ENCODE measurements at places on chromosomes 5 and 9.

- DNase-seq = no peak
Measured at GRCh38 chr5:175895686-175896102, 24.3 kb downstream of the CPLX2 start.

- DNase-seq = no peak
Measured at GRCh38 chr5:111066261-111066938, 5.1 kb upstream of the TSLP start.

DNA sequence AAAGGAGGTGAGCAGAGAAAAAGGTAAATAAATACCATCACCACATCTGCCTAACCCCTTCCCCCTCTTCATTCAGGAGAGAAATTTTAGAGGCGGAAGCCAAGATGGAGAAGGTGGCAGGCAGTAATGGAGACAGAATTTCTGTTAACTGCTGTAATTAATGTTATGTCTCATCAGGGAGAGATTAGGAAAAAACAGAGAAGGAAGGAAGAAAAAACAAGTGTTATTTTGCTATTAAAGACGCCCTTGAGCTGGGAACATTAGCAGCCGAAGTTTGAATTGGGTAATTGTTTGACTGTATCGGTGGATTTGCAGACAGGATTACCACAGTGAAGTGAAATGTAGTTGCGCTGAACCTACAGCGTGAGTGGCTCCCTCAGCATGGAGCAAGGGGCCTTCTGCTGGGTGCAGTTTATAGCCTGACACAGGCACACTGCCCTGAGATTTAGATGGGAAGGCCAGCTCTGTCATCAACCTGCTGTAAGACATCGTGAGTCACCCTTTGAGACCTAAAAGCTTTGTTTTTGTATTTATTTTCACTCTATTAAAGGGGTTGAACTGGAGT, 136.3 kb downstream of the ASTN2 start:
- DNase-seq = no peak

- no peak for DNase-seq
Measured at GRCh38 chr5:142046191-142046590, 33.4 kb upstream of the GNPDA1 start.

DNA sequence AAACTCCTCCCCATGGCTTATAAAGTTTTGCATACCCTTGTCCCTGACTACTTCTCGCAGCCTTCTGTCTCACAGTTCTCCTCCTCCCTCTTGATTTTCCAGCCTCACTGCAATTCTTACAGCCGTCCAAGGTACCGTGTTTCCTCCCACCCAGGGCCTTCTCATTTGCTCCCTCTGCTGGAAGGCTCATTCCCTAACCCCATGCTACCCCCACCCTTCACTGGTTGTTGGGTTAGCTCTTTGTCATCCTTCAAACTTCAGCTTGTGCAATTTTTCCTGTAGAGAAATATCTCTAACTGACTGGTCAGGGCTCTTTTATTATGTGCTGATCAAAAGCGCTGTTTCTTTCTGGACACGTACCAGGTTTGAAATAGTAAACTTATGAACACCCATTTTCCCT, 329.2 kb downstream of the EBF1 start:
- DNase-seq = no peak

DNA sequence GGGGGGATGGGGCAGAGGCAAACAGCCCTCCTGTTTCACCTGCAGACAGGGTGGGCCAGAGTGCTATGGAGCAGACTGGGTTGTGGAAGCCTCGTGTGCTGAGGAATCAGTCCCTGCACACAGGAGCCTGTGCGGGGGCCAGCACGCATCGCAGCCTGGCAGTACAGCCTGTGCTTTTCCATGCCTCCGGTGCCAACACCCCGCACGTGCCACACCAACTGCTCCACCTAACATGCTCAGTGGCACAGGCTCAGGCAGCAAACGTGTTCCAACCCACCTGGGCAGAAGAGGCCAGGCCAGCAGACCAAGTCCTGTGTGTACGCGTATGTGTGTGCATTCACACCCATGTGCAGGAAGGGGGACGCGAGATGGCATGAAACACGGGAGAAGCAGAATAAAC, 37.4 kb upstream of the FBXW11 start:
- DNase-seq = no peak

GRCh38 chr5:114325541-114325940, 36.3 kb upstream of the KCNN2 start:
- no peak for DNase-seq

DNA sequence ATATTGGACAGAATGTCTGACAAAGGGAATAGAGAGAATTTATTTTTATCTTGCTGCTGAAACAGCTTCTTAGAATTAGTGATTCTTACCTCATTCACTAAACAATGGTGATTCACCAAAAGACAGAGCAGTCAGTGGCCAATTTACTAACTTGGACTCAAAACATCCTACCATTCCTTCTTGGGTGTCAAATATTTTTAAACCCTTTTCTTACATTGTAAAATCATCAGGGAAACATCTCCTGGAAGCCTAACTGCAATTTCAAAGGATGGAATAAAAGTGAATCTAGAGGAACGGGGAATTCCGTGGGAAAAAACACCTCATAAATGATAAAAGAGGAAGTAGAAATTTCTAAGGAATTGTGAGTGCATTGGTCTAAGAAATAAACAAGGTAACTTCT, 97.7 kb downstream of the LHFPL2 start:
- no peak for DNase-seq

DNA sequence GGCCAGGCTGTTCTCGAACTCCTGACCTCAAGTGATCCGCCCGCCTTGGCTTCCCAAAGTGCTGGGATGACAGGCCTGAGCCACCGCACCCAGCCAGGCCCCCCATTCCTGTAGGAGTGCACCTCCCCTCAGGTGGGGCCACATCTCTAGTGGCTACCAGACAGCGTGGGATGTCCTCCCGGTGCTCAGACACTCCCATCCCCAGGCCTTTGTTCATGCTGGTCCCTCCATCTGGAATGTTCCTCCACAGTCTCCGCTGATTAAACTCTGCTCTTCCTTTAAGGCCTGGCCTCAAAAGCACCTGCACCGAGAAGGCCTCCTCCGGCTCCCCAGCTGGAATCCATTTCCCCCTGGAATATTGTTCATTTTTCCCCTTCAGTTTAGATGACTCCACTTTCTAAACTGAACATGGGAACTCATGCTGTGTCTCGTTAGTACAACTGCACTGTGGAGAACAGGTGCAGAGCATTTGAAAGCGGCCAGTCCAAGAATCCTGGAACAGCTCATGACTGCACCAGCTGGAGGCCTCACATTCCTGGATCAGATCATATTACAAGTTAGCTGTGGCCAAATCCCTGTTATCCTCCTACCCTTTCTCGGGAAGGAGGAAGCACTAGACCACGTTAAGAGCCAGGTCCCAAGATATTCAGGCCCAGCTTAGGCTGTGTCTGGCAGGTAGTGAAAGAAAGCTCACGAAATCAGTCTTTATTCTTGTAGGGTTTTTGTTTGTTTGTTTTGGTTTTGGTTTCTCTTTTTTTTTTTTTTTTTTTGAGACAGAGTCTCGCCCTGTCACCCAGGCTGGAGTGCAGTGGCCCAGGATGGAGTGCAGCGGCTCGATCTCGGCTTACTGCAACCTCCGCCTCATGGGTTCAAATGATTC, 10.8 kb upstream of the PRRC2B start:
- DNase-seq = no peak

DNA sequence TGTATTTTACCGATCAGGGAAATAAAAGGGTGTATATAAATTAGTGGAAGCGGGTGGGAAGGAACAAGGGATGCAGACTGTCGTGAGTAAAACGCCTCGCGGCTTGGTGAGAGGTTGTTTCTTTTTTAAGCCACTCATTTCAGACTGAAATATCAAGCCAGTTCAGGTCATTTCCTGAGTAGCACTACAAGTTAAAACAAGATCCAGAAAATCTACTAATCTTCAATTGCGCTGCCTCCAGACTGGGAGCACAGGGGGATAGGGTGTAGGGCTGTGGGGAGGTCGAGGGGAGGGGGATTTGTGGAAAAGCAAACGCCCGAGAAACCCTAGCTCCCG, 140.8 kb downstream of the TSSK1B start:
- DNase-seq = no peak

GRCh38 chr5:75472973-75473372, 38.5 kb downstream of the CERT1 start:
- DNase-seq = no peak

DNA sequence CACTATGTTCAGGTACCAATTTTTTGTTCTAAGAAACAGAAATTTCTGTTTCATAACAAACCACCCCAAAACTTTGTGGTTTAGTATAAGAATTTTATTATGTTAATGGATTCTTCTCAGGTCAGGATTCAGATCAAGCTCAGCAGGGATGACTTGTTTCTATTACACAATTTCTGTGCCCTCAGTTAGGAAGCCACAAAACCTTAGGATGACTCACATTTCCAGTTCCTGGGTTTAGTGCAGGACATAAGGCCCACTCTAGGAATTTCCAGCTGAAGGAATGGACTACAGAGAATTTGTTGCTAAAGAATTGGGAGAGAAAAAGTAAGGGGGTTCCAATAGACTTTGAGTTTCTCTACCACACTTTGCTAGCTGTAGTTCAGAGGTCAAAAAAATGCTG, 629.3 kb downstream of the ANXA1 start:
- DNase-seq = no peak

DNA sequence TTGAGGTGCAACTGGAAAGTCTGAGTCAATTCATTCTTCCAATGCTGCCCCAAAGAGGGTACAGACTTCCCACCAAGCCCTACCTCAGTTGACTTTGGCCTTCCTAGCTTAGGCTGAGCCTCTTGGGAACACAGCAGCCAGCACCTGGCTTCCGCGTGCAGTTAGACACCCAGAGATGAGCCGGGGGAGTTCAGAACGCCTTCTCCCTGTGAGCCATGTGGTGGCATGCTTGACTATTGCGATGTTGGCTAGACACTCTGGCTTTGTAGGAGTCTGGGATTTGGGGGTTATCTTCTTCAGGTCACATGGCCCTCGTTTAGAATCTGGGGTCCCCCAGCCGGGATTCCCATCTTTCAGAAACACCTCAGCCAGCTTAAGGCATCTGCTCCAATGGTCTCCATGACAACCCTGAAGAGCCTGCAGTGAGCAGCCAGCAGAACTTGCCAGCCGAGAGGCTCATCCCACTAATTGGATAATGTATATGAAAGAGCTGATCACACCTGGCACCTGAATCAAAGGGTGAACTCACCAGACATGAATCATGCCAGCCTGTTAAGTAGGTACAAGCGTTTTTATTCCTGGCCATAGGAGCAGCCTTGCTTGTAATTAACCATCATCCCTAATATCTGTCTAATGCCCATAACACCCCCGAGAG, 167.5 kb downstream of the SYK start:
- DNase-seq = no peak

GRCh38 chr9:126853667-126854066, 6.8 kb upstream of the ZBTB34 start:
- DNase-seq = no peak

DNA sequence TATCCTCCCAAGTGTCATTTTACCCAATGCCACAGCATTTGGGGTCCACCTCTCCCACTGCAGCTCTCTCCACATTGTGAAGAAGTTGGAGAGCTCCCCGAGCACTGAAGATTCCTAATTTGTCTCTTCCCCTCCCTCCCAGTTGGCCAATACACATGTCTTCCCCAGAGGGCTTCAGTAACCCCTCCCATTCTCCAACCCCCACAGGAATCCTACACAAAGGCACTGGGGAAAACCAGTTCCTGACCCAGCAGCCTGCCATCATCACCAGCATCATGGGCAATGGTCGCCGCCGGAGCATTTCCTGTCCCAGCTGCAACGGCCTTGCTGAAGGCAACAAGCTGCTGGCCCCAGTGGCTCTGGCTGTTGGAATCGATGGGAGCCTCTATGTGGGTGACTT, 87.3 kb upstream of the WWC1 start:
- DNase-seq = no peak

DNA sequence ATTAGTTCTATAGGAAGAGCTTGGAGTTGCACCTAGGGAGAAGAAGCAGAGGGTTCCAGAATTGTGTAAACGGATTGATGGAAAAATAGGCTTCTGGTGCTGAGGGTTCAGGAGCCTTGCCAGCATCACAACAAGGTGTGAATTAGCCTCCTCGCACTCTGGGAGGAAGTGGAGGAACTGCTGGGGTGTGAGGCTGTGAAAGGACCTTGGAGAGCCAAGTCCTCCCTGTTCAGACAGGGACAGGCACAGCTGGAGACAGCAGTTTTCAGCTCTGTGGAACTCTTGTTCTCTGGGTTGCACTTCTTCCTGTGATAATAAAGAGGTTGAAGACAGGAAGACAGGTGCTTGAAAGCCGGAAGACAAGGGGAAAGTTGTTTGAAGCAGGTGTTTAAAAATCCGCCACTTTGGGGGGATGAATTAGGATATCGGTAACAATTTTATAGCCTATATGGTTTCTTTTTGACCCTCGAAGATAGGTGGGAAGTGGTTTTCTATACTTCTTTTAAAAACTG, 22.6 kb downstream of the DAPK1 start:
- no peak for DNase-seq

GRCh38 chr9:13443346-13444244, 164.1 kb upstream of the MPDZ start:
- DNase-seq = no peak

DNA sequence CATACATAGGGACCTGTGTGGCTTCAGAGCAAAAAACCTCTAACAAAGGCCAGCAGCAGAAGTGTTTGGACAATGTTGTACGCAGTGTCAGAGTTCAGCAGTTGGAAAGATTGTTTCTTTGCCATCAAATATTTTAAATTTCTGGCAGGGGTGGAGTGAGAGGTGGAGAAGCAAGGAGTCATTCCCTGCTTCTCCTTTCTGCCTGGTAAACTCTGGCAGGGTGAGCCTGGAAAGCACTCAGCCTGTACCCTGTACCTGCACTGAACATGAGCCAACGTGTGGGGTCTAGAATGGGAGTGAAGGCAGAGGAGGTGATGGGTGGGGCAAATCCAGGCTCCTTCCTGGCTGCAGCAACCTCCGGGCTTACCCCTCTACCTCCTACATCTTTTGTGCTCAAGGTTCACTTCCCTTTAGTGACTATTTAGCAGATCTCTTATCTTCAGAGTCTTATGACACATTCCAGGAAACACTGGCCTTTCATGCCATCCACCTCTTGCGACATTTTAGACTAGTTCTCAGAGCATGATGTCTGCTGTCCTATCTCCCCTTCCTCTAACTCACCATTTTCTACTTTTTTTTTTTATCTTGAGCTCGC, 445.0 kb upstream of the PIK3R1 start:
- DNase-seq = no peak

GRCh38 chr5:90480699-90481098, 6.0 kb downstream of the POLR3G start:
- no peak for DNase-seq

- DNase-seq = no peak
Measured at GRCh38 chr9:130897848-130898551, 1.4 kb upstream of the QRFP start.

- DNase-seq = no peak
Measured at GRCh38 chr5:160245506-160246086, 16.3 kb downstream of the FABP6 start.

GRCh38 chr5:107284822-107285525, 385.8 kb downstream of the EFNA5 start:
- DNase-seq = no peak

DNA sequence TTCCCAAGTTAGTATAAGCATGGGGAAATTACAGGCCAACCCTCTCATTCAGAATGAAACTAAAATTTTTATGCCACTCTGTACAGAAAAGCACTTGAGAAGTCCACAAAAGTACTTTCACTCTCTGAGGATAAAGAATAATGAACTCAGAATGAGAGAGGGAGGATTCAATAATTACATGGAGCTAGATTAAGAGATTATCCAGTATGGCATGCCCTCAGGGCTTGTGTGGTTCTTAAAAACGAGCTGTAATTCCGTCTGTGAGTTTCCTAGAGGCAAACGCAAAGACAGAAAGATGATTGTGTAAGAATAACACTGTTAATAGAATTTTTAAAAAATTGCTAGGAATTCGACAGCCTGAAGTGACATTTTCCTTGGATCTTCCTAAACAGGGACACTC, 126.8 kb upstream of the PTCH1 start:
- no peak for DNase-seq

- no peak for DNase-seq
Measured at GRCh38 chr9:106874031-106874430, 11.1 kb downstream of the ZNF462 start.

GRCh38 chr9:107149756-107150155, 133.3 kb upstream of the RAD23B start:
- no peak for DNase-seq

Measured in chondrocyte (in vitro differentiated cells).